ENCODE measurements at places on chromosomes 7 and 10.

DNA sequence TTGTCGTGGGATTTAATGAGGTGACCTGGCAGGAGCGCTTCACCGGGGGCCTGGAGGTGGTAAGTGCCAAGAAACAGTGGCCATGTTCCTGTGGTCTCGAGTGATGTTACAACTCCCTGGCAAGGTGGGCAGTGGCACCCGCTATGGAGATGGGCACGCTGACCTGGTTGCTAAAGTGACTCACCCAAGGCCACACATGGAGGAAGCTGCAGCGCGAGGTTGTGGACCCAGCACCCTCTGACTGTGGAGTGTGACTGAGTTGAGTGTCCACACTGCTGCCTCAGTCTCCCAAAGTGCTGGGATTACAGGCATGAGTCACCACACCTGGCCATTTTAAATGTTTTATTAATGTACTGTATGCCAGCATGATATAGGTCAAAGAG lies 73.2 kb downstream of the RGS10 start:
- no peak for DNase-seq

- no peak for DNase-seq
These were observed 16.8 kb upstream of the FOXI2 start for GRCh38 chr10:127720142-127720541.

- no peak for DNase-seq
These were observed 325.6 kb downstream of the PLXNA4 start for GRCh38 chr7:132250480-132251326.

DNA sequence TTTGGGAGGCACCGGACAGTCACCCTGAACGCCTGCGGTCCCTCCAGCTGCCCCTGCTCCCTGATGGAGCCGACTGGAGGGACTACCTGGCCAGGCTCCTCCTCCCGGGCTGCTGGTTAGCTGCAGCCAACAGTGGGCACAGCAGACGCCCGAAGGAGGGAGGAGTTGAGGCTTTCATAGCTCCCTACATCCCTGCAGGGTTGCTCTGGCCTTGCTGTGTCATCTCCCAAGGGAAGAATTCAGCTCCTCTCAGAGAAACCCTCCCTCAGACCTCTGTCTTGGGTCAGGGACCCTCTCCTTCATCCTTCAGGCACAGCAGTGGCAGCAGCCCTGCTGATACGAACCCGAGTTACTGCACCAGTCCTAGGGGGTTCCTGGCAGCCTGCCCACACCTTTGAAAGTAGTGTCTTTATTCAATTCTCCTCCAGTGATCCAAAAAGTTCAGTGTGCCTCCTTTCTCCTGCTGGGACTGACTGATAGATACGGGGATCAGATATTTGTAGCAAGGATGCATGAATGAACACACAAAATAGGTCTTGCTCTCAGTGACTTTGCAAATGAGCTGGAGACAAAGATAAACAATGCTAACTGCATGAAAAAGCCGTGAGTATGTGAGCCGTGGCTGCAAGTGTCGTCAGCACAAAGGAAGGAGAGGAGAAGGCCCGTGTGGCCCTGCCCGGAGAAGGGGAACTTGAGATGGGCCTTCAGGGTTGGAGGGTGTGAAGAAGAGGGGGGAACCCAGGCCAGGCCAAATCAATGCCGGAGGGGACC lies 136.6 kb downstream of the PRKAG2 start:
- DNase-seq: no peak

DNA sequence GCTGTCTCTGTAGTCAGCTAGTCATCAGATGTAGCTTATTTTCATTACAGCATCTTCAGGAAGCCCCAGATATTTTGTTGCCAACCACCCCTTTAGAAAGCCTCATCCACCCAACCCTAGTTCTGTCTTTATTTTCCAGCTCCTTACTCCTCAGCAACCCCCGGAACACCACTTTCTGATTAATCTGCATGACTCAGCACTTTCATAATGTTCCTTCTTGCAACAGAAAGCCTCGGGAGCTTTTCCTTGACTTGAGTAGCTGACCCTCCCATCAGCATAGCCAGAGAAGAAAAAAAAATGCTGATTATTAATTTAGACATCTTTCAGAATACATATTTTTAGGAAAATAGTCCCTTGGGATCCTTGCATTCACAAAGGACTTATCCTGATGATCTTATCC lies 244.0 kb upstream of the CXCL12 start:
- no peak for DNase-seq

DNA sequence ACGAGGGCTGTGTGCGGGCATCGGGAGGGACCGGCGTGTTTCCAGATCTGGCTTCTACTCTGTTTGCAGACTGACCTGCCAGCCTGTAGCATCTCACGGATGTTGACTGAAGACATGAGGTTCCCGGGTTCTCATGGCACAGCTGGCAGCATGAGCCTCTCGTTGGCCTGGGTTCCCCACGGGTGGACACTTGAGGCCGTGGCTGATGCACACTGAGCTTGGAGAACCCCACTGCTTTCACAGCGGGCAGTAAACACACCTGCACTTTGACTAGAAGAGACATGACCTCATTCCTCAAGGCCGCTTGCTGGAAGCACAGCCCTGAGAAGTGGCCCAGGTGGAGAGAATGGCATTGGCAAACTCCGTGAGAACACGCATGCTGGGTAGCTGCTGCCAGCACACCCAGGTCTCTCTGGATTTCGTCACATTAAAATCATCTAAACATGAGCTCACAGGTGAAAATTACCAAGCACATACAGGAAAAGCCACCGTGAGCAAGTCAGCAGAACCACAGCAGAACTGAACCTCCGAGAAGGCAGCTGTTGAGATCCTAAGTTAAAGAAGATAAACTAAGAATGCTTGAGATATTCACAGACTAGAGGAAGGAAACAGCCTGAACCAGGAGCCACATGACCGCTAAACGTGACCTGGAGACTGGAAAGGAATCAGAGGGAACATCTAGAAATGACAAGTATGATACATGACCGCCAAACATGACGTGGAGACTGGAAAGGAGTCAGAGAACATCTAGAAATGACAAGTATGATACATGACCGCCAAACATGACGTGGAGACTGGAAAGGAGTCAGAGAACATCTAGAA lies 32.5 kb downstream of the BNIP3 start:
- DNase-seq: no peak

DNA sequence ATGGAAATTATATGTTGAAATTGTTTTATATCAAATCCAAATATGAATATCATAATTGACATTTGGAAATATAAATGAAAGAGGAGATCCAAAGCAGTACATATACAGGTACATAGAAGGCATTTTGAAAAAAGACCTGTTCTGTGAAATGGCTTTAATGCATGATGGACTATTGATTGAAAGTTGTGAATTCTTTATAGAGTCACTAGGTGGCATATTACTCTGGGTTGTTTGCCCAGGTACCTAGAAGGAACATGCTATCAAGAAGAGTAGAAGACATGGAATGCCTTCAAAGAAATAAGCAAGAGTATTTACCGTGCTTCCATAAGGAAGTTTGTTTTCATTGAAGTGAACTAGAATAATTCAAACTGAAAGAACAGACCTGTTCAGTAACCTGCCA lies 160.0 kb upstream of the ANK3 start:
- DNase-seq: no peak

GRCh38 chr10:62384057-62384446 lies 9.9 kb downstream of the ZNF365 start:
- DNase-seq: peak; percentile 19

DNA sequence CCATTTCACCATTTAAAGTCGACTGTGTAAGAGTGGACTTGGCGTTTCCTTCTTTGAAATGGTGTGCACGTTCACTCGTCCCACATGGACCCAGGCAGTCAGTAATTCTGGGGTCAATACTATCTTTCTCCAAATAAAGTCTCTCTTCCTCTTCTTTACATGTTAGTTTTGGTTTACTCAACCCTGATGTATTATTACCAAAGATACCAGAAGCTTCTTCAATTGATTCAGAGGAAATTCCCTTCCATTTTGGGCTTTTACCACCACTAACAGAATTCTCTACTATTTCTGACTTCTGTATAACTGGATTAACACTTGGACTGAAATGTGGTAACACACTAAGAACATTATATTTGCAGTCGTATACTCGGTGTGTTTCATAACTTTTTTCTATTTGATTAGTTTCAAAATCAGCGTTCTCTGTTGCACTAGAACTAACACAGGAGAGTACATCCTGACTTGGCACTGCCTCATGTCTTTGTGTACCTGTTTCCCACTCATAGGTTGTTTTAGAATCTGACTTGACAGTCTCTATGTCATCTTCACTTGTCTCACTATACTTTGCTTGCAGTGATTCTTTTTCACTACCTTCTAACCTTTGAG lies 60.8 kb downstream of the LARP4B start:
- no peak for DNase-seq

DNA sequence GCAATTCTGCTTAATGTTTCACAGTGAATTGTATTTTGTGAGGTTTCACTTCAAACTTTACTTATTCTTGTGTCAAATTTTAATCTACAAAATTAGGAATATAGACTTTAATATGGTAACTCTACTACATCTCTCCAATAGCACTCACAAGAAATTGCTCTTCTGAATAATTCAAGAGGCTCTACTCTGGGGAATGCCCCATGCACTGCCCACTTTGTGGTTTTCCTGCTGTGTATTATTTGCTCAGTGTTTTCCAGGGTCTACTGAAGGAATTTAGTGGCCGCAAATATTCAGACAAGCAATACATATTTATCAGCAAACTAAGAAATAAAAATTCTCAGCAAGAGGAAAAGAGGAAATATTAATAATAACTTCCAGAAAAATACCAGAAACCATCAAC lies 611.4 kb downstream of the TNS3 start:
- no peak for DNase-seq

- no peak for DNase-seq
These were observed 228.2 kb downstream of the GFRA1 start for GRCh38 chr10:116044801-116045248.

GRCh38 chr10:58414270-58415041 lies 29.2 kb downstream of the TFAM start:
- DNase-seq: no peak

DNA sequence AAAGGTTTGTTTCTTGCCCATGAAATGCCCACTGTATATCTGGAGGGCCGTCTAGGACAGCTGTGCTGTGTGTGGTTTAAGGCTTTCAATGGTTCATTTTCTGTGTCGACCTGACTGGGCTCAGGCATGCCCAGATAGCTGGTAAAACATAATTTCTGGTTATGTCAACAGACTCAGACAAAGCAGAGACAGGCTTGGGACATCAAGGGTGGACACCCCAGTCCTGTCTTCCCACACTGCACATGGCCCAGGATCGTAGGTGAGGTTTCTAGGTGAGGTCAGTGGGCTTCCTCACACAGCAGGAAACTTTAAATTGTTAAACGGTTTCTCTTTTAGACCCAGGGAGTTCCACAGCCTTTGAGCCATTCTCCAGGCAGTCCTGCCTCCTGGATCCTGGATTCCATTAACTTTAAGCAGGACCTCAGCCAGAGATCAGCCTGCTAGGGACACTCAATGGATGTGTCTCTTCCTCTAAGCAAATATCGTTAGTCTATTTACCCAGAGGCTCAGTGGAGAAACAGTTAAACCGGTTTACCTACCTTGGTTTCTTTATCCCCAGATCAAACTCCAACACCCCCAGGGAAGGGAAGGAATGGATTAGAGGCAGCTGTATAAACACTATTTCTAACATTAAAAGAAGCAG lies 66.4 kb downstream of the ST8SIA6 start:
- no peak for DNase-seq
